NCI-H345 (cell line): ENCODE measurements at places on chromosomes 2 and 18.

DNA sequence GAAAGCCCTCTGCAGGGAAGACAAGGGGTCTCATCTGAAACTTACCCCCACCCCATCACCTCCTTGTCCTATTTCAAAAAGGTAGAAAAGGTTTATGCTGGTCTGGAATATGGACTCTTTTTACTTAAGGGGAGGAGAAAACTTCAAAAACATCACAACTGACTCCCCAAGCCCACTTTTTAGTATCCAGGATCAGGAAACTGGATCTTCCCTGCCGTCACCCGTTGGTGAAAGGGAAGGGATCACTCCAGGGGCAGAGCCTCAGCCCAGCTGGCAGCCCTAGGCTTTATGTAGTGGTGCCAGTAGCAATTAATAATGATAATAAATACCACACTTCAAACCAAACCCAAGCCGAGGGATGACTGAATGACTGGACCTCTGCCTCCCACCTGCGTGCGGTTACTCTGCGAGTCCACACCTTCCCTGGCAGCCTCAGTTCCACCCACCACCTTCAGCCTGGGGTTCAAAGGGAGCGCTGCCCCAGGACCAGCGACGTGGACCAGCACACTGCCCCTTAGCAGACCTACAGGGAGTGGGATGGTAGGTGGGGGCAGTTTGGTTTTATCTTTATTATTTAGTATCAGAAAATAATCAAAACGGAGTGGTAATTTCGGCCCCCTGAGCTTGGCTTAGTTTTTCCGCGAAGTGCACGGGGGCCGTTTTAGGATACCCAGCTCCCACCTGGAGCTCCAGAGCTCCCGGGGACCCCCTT, 4.9 kb upstream of the GATA6 start:
- no peak for DNase-seq

GRCh38 chr2:203625701-203626100, 80.7 kb upstream of the CD28 start:
- no peak for DNase-seq

- no peak for DNase-seq
Observed at GRCh38 chr18:78092901-78093300, 843.3 kb downstream of the GALR1 start.

DNA sequence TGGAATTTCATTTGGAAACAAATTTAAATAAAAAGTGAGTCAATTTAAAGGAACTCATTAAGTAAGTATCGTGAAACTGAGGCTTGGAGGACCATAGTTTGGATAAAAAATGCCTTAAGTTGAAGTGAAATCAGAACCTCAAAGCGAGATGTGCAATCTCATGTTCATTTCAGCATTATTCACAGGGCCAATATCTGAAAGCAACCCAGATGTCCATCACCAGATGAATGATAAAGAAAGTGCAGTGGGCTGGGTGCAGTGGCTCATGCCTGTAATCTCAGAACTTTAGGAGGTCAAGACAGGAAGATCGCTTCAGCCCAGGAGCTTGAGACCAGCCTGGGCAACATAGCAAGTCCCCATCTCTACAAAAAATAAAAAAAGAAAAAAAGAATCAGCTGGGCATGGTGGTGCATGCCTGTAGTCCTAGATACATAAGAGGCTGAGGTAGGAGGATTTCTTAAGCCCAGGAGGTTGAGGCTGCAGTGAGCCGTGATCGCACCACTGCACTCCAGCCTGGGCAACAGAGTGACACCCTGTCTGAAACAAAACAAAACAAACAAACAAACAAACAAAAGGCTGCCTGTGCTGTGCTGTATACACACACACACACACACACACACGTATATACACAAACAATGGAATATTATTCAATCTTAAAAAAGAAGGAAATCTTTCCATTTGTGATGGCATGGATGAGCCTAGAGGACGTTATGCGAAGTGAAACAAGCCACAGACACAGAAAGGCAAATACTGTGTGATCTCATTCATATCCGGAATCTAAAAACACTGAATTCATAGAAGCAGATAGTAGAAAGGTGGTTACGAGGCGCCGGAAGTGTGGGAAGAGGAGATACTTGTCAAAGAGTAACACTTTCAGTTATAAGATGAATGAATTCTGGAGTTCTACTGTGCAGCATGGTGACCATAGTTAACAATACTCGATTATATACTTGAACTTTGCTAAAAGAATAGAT, 14.5 kb downstream of the SH3RF3 start:
- DNase-seq, result no peak

GRCh38 chr2:219508971-219509779, 5.1 kb upstream of the ASIC4 start:
- DNase-seq, result no peak

DNA sequence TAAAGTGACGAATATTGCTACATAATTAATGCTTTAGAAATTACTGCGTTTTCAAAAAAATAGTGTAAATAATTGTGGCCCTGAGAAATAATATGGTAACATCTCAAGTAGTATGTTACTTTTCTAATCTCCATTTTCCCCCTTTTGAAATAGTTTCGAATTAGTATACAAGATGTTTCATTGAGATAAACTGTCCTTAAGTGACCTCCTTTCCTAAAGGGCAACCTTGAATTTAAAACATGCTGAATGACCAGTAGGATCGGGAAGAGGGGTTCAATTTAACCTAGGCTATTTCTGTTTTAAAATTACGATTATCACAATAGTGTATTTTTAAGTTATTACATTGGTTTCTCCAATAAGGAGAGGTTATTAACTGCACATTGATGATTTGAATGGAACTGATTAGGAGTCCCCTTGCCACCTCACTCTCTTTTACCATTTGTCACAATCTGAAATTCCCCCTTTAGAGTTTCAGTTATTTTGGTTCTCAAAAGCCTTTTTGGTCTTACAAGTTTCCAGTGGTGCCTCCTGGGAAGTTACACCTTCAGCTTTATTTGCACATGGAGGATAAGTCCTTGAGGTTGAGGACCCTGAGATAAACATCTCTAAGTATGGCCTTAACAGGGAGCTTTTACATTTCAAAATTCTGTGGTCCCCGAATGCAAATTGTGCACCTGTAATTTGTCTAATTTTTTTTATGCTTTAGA, 2.3 kb downstream of the ACTR3 start:
- DNase-seq, result no peak

DNA sequence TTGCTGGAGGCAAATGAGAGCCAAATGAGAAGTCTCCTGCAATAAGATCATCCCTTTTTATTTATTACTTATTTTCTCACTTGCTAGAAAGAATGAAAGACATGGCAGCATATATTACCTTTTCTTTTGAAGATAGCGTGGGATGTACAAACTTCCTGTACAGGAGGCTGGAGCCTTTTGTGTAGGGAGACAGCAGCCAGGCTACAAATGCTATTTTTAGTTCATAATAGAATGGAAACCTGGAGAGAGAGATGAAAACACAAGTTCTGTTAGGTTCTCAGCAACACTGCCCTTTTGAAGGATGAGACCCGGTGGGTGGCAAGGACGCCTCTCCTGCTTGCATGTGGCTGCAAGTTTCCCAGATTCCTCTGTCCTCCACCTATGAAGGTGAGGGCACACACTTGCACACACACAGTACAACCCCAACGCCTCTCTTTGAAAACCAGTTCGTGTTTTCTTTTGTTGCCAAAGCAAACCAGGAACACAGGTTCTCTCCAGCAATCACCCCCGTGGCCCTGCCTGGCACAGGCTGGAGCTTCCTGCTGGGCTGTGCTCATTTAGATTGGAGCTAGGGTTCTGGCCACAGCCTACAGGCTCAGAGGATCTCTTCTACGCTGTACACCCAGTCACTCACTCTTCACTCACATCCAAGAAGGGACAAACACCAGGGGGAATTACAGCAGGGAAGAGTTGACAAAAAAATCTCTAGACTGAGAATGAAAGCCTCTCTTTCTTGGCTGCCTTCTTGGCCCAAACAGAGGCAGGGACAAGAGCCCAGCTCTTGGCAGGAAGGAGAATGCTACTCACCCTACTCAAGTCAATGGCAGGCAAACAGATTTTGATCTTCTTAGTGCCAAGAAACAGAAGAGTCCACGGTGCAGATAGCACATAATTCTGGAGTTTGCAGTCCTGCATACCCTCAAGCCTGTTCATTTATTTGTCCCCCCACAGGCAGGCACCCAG, 55.6 kb downstream of the MRPL35 start:
- peak; percentile 74 for DNase-seq

DNA sequence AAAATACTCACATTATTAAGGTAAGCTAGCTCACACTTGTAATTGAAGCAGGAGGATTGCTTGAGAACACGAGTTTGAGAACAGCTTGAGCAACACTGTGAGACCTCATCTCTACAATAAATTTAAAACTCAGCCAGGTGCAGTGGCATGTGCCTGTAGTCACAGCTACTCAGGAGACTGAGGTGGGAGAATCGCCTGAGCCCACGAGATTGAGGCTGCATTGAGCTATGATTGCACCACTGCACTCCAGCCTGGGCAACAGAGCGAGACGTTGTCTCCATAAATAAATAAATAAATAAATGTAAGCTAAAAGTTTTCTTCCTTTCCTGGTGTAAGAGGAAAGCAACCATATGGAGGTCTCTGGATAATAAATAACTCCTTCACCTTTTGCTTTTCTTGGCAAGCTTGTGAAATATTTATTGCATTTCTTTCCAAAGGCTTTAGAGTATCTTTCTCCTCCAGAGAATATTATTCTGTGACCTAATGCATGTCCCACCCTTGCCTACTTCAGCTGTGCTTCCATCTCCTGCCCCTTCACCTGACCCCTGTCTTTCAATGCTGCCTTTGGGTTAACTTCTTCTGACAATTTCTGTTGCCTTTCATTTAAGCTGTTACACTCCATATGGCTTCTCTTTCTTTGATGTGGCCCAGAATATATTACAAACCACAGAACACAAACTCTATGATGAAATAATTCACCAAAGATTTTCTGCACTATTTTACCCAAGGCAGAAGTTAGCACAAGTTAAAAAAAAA, 280.7 kb upstream of the RND3 start:
- peak; percentile 32 for DNase-seq

DNA sequence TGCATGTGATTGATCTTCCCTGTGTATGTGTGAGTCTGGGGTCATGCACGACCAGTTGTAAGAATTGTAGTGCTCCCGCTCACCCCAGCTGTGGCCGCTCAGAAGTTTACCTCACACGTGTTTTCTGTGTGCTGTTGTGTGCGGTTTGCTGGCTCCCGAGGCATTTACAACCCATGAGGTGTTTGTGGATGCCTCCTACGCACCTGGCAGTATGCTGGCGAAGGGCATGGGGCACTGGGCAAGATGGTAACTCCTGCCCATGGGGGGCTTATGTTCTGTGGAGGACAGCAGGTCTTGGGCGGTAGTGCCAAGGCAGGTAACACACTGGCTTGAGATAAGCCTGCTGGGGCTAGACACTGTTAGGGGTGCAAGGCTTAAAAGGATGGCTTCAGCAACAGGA, 102.6 kb upstream of the HS6ST1 start:
- DNase-seq, result no peak

- DNase-seq, result no peak
Observed at GRCh38 chr2:17958466-17959092, 80.1 kb downstream of the KCNS3 start.

DNA sequence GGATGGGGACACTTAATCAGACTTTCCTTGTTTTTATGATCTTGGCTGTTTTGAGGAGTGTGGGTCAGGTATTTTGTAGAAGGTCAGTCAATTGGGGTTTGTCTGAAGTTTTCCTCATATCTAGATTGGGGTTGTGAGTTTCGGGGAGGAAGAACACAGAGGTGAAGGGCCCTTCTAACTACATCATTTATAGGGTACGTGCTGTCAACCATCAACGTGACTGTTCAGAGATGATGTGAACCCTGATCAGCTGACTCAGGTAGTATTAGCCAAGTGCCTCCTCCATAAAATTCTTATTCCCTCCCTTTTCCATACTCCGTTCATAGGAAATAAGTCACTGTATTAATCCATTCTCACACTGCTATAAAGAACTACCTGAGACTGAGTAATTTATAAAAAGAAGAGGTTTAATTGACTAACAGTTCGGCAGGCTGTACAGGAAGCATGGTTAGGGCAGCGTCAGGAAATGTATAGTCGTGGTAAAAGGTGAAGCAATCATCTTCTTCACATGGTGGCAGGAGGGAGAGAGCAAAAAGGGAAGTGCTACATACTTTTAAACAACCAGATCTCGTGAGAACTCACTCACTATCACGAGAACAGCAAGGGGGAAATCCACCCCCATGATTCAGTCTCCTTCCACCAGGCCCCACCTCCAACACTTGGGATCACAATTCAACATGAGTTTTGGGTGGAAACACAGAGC, 547.1 kb upstream of the LINC00305 start:
- no peak for DNase-seq

- no peak for DNase-seq
Observed at GRCh38 chr2:206082298-206082843, 3.6 kb downstream of the INO80D start.

DNA sequence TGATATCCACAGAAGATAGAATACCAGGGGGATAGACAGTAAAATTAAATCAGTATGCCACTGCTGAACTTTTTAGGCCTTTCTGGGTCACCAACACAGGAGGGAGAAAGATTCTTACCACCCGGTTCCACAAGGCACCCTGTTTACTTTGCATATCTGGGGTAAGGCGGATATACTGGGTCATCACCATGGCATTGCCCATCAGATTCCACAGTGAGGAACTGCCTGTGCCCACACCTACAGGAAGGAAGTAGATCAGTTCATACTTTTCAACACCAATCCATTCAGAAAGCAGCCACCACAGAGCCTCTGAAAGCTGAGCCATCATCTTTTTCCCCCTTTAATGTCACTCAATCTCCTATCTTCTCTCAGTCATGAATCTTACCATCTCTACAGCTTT, 2.0 kb downstream of the LMAN2L start:
- no peak for DNase-seq

DNA sequence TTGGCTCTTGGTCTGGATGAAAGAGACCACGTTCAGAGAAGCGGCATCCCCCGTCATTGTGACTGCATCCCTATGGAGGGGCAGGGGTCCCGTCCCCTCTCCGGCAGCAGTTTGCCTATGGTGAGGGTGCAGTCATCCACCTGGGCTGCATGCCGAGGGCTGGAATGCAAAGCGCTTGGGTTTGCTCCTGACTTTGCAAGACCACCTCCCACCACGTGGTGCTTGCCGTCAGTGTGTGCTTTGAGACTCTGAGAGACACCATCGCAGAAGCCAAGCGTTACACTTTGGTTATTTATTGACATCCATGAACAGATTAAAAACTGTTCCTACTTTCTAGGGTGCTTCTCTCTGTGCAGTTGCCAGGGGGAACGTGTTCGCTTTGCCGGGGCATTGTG, 59.5 kb downstream of the SH3RF3 start:
- no peak for DNase-seq

GRCh38 chr2:133660510-133660909, 92.2 kb upstream of the NCKAP5 start:
- DNase-seq, result no peak

DNA sequence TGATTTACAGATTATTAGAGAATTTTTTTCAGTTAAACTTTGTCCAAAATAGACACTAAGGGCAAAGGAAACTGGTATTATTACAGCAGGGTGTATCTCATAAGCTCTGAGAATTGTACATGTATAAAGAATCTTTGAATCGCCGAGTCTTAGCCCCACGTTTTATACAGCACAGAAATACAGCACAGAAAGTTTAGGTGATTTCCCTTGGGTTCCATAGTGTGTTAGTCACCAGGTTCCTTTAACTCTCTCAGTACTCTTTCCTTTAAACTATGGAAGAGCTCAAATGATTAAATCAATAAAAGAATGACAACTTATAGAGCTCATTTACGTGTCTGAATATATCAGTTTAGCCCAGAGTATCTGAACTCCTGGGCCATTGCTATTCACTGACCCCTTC, 256.8 kb downstream of the NEDD4L start:
- DNase-seq, result no peak

GRCh38 chr2:133109772-133110171, 439.8 kb upstream of the LYPD1 start:
- DNase-seq, result no peak

GRCh38 chr18:9905401-9905922, 8.4 kb upstream of the VAPA start:
- DNase-seq, result no peak

- DNase-seq, result peak; percentile 96
Observed at GRCh38 chr2:55839182-55839819, 84.3 kb downstream of the EFEMP1 start.
